ENCODE measurements at places on chromosomes 7 and 10.

- DNase-seq = no peak
These were observed 37.1 kb downstream of the SVOPL start for GRCh38 chr7:138663725-138664710.

- DNase-seq = no peak
These were observed 1169.9 kb downstream of the TYW1 start for GRCh38 chr7:68166525-68166924.

DNA sequence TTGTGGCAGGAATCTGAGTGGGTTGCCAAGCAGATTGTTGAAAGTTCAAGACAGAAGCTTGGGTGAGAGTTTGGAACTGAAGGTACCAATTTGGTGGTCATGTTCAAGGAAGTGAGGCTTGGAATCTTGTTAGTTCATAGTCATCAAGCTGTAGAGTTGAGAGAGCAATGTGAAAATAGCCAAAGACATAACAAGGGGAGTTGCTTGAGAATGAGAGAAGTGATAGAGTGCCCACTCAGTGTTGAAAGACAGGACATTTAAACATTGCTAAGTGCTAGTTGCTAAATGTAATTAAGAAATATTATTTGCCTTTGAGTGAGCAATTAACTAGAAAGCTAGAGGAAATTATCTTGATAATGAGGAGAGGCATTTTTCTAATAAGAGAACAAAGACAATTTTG, 17.0 kb downstream of the ITGB8 start:
- DNase-seq = no peak

DNA sequence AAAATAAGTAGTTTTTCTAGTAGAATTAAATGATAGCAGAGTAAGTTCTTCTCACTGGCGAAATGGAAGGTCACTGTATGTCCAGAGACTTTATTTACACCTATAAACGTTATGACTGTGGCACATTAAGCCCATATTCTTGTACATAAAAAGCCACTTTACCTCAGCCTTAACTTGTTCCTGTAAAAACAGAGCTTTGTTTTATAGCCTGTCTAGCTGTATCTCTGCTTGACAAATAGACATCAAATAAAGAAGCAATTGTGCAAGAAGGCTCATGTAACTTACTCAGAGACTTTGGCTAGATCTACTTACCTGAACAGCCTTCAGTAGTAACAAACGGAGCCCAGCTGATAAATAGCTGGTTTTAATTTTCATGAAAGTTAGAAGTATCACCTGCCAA, 324.1 kb upstream of the BMPER start:
- DNase-seq = no peak

- no peak for DNase-seq
These were observed 189.2 kb upstream of the GLI3 start for GRCh38 chr7:42426163-42426562.

DNA sequence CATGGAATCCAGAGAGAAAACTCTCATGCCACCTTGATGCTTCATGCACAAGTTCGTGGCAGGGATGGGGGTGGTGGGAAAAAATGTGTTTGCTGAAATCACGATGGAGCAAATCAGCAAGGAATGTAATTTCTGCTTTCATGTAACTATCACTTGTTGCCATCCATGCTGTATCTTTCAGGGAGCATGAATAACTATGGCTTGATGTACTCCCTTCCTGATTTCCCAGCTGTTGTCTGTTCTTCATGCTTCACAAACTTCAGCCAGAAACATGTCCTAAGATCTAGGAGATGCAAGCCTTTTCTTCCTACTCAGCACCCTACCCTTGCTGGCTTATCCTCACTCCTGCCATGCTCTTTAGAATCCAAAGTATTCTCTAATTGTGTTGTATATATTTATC, 64.0 kb downstream of the LRRC4 start:
- DNase-seq = no peak

- no peak for DNase-seq
These were observed 238.5 kb downstream of the ADARB2 start for GRCh38 chr10:1498746-1499358.

DNA sequence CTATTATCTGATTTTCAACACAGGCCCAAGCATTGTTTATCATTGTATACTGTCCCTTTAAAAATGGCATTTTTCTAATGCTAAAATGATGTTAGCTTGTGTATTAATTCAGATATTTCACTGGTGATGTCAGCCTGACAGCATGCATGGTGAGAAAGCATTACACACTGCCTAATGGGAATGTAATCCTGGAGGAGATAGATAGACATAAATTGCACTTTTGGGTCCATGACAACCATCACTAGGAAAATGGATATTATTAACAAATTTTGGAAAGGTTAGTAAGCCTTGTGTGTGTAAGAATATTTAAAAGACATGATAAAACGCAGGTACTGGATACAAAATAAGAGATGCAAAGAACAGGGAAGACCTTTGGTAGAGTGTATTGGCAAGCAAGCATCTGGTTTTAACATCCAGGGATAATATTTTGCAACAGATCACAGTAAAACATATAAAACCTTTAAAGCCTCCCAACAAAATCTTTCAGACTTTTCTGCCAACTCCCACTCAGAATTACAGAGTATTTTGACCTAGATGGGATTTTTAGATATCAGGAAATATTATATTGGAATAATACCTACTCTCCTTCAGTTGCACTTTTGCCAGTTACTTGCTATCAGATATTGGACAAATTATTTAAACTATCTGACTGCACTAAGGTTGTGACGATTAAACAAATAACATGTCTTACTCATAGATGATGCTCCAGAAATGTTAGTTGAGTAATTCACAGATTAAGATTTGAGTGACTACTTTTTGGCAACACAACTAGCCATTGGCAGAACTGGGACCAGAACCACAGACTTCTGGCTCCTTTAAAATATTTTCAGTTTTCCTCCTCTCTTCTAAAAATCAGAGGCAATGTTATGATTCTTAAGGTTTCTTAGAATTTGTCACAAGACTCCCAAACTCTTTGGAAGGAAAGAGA, 291.6 kb upstream of the SEMA3C start:
- DNase-seq = no peak
